CD4-positive, alpha-beta T cell (primary cell): ENCODE measurements at places on chromosomes 3 and 15. TPM values are rescaled to one million over a fixed set of nuclear protein-coding genes. Genes with fewer than 3 reads are reported as not detected.

The GOLGA6L9 gene
- total RNA-seq: 2.7 TPM

The HYPK gene
- total RNA-seq: 18.5 TPM

The ASB14 gene
- not detected for total RNA-seq

The PRSS50 gene
- total RNA-seq: not detected

The C3orf22 gene
- total RNA-seq: not detected

The CCR2 gene
- 0.99 TPM for total RNA-seq

The KIF9 gene
- 9.2 TPM for total RNA-seq

The CKMT1B gene
- total RNA-seq: not detected

The ACKR4 gene
- 0.17 TPM for total RNA-seq

The PAK6 gene
- total RNA-seq: 0.34 TPM

The IVD gene
- total RNA-seq: 30.7 TPM

The TM4SF18 gene
- total RNA-seq: not detected

The DPPA2 gene
- not detected for total RNA-seq

The SYNM gene
- total RNA-seq: 0.11 TPM

The THPO gene
- not detected for total RNA-seq

The HHATL gene
- not detected for total RNA-seq
